COR-L47 (cell line): ENCODE measurements at places on chromosomes 5 and 9.
A peak's percentile ranks its signal among the peaks of the same experiment; 100 is the strongest.

GRCh38 chr5:84131372-84131771 is 253.3 kb downstream of the EDIL3 start:
- no peak for DNase-seq

- DNase-seq, result no peak
Observed at GRCh38 chr9:30507166-30507565, 1877.3 kb upstream of the ACO1 start.

- peak; percentile 78 for DNase-seq
Observed at GRCh38 chr5:174410716-174411478, 313.5 kb upstream of the MSX2 start.

- no peak for DNase-seq
Observed at GRCh38 chr5:128082551-128083032, 974 bp upstream of the SLC12A2 start.

DNA sequence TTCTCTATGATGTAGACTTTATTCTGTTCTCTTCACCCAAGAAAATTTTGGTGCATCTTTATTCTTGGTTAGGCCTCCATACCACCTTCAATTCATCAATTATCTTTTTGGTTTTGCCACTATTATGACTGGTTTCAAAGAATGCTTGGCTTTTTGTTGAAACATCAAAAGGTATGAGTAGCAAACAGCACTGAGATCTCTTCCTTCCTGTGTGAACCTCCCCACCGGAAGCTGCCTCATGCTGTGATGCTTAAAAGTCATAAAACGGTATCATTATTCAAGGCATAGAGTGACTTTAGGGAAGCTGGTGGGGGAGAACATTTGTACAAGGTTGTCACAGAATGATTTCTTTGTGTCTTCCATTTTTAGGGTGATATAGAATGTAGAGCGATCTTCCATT is 70.6 kb downstream of the IQGAP2 start:
- no peak for DNase-seq

- DNase-seq, result no peak
Observed at GRCh38 chr9:129059796-129060785, 20.8 kb upstream of the DOLPP1 start.

DNA sequence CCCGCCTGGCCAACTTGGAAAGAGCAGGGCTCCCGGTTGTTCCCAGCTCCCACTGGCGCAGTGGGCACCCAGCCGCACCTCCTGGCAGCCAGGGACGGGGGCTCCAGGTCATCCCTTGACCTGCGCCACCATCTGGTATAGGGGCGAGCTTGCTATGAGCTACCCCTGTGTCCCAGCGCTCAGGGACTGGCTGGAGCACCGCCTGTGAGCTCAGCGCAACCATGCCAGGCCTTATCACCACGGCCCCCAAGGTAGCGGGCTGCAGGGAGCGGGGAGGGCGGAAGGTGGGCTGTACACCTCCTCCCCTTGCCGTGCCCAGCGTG is 15.4 kb upstream of the RASA1 start:
- DNase-seq, result no peak

- no peak for DNase-seq
Observed at GRCh38 chr5:1392801-1393565, 48.1 kb upstream of the CLPTM1L start.

DNA sequence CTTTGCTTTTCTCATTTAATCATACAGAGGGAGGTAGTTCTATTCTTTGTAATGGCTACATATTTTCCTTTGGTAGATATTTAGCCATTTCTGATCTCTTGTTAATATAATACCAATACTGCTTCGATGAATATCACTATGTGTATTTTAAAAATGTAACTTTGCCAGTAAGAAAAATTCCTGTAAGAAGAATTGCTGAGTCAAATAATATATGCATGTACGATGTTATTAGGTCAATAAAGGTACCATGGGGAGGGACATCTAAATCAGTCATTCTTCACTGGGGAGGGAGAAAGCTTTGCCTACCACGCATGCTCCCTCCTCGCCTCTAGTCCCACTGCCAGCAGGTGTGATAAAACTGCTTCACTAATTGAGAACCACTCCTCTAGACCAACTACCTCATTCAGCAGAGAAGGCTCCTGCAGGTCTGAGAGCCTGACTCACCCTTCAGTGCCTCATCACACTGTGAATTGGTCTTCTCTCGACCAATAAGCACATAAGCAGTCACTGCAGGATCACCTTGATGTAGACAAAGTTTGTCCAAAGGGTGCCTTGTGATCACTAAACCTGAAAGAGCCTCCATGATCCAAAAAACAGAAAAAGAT is 56.1 kb upstream of the TBCA start:
- DNase-seq, result no peak
